ENCODE measurements at places on chromosomes 7 and 10.
A peak's percentile ranks its signal among the peaks of the same experiment; 100 is the strongest.

- DNase-seq, result no peak
Measured at GRCh38 chr10:91941426-91941825, 17.9 kb downstream of the BTAF1 start.

DNA sequence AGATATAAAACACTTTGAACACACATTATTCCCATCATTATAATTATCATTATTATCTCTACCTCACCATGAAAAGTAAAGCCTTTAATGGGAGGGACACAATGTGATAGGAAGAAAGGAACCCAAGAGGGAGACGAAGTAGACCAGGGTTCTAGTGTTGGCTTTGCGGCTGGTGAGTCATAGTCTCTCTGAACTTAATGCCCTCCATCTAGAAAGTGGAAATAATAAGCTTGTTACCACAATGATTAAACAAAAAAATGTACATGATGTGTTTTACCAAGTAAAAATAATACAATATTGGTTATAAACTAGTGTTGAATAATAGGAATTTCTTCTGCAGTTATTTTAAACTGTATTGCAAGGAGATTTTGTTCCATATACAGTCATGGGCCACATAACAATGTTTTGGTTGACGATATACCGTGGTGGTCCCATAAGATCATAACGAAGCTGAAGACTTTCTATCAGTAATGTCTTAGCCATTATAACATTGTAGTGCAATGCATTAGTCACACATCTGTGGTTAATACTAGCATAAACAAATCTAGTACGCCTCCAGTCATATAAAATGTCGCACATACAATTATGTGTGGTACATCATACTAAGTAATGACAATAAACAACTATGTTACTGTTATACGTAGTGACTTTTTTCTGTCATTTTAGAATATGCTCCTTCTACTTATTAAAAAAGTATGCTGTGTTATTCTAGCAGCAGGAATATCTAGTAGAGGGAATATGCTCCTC, 450.6 kb upstream of the SORCS1 start:
- DNase-seq, result no peak

GRCh38 chr10:133258066-133258817, 18.4 kb downstream of the ADAM8 start:
- DNase-seq, result no peak

DNA sequence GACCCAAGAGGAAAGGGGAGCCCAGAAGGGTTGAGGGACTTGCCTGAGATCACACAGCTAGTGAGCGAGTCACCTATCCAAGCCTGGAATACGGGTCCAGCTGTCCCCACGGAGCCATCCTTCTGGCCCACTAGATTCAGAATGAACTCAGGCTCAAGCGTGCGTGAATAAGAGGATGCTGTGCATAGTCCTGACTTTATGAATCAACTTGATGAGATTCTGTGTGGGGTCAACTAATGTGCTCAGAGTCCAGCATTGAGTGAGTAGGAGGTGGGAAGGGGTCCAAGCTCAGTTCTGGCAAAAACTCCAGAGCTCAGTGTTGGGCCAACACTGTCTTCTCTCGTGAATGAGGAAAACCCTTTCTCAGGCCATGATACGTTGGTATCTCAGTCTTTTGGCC, 41.4 kb downstream of the CAMK1D start:
- DNase-seq, result no peak

GRCh38 chr10:7233259-7233991, 177.4 kb downstream of the SFMBT2 start:
- DNase-seq, result no peak

- peak; percentile 68 for DNase-seq
Measured at GRCh38 chr7:45924283-45924682, 3.2 kb upstream of the IGFBP3 start.

DNA sequence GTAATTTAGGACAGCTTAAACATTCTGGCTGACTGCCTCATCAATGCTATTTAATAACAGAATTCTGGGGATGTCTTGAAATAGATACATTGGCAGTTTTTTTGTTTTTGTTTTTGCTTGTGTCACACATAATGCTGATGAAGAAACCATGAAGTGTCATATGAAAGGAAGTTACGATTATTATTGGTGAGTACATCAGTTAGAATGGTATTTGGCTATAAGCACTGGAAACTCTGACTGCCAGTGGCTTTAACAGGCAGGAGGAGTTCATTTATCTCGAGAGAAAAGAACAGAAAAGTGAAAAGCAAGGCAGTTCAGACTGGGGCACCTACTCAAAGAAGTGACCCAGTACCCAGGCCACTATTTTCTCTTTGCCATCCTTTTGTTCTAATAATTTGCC, 18.1 kb downstream of the LSM8 start:
- DNase-seq, result no peak

- DNase-seq, result no peak
Measured at GRCh38 chr7:133649593-133649992, 396.7 kb downstream of the EXOC4 start.

- DNase-seq, result no peak
Measured at GRCh38 chr10:67622511-67622910, 73.5 kb downstream of the CTNNA3 start.

DNA sequence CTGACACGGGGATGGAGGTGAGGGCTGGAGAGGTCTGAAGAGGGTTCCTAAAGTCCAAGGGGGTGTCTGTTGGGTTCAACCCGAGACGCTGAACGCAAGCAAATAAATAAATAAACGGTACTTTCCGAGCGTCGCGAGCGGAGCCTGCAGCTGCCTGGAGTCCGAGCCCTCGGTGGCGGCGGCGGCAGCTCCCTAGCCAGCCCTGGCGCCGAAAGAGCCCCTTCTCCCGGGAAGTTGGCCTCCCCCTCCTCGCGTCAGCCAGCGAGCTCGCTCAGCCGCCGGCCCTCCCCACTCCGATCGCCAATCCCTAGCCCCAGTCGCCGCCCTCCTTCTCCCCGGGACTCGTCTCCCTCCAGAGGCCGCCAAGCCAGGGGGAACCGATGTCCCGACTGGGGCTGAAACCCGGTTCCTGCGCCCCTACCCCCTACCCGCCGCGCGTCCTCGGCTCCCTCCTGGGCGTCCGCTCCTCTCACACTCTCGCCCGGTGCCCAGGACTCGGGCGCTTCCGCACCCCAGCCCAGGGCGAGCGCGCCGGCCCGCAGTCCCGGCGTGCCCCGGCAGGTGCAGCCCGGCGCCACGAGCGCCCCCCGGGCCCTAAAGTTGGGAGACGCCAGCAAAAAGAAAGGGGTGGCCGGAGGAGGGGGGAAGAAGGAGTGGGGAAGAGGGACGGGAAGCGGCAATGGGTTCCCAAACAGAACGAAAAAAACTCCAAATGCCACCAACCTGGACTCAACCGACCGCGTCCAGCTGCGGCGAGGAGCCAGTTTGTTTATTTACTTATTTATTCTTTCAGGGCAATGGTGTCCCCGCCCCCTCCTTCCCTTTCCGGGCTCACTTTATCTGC, at the start of gene GFRA1:
TSS of gene GFRA1 (minus strand) at position 767 of the 844 bp plus-strand sequence. CDS start 1,177 bp downstream, outside the sequence.
- DNase-seq, result peak; percentile 71

DNA sequence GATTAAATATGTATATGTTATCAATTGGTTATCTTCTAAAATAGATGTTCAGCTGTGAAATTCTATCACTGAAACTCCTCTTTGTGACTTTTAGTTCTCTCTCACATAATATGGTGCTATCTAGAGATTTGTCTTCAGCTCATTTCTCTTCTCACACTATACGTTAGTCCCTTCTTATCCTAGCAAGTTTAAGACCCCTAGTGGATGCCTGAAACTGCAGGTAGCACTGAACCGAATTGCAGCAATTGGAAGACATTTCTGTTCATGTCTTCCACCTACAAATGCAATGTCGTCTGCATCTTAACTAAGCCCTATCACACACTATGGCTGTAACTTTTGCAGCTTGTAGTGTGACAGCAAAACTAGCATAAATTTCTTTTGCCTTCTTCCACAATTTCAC, 442.7 kb upstream of the POM121L12 start:
- no peak for DNase-seq

DNA sequence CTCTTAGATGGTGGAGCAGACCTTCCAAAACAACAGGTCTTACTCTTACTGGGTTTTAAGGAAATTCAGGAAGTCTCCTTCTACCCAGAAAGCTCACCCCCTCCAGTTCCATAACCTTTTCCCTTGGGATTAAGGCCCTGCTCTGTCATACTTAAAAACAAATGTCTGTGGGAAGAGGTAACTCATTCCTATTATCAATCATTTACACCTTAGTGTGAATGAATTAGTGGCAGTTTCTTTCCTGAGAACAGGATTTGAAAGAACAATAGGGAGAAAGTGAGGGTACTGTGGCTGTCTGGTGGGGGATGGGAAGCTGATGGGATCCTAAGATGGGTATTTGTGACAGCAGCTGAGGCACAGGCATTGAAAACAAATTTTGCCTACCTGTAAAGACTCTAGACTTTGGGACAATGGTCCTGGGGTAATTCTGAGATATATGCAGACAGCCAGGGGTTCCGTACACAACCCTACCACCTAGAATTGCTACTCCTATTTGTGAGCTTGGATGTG, 22.2 kb upstream of the PDLIM1 start:
- DNase-seq, result no peak

DNA sequence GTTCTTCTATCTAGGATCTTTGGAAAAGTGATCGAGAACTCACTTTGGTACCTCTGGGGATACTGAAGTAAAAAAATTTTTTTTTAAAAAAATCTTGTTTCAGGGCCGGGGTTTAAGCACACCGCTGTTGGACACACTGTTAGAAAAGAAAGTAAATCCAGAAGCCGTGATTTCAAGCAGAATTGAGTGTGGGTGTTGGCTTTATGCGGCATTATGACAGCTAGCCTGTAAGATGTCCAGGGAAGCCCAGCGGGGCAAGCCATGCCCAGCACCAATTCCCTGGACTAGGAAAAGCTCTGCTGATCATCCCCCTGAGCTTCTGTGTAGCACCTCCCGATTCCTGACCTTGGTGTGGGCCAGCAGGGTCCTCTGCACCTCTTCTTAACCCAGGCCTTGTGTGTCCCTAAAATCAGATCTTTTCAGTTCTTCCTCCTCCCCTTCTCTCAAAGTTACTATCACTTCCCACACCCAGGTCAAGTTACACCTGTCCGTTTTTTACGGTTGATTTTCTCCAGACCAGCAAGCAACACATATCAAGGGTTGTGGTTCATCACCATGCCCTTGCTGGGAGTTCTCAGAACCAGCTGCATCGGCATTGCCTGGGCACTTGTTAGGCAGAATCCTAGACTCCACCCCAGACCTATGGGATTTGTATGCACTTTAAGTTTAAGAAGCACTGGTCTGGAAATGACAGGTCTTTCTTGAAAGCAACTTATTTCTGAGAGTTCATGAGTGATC, 205.3 kb downstream of the TAX1BP1 start:
- DNase-seq, result no peak

GRCh38 chr7:144057954-144058353, 9.2 kb downstream of the OR2A5 start:
- DNase-seq, result peak; percentile 59

DNA sequence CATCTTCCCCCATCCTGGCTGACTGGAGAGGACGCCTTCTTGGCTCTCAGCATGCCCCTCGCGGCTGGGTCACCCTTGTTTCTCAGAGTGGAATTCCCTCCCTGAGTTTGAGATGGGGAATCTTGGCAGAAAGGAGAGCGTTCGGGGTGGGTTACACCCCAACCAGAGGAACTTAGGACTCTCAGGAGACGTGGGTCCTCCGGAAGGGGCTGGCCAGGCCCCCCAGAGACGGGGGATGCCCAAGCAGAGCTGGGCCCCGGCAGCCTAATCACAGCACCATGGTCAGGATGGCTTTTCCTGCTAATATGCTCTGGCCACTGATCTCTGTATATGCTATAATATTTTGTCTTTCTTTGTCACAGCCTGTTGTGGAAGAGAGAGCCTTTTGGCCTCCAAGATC, 214.3 kb downstream of the WDR37 start:
- no peak for DNase-seq

DNA sequence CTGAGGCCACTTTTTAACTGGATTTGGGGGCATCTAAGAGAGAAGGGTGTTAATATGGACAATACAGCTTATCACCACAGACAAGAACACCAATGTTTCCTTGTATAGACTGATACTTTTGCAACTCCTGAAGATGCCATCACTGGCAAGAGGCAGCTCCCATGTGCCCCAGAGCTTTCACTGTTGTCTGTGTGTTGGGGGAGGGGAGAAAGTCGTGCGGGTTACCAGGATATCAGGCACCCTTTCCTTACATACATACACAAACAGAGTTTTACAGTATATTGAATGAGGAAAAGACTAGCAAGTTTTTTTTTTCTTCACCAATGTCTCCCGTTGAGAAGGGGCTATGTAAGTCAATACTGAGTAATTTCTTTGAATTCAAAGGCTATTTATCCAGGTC, 4.1 kb upstream of the DLX6 start:
- DNase-seq, result no peak

DNA sequence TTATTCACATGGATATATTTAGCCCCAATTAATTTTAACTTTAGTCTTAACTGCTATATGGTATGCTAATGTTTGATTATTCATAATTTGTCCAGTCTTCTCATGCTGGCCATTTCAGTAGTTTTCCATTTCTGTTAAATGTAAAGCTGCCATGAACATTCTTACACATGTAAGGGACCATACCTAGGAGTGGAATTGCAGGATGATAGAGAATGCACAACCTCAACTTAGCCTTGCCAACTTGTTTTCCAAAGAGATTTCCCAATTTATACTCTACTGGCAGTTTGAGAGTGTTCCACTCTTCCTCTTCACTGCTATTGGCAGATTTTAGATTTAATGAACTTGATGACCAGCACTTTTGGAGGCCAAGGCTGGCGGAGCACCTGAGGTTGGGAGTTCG, 68.2 kb downstream of the FANK1 start:
- no peak for DNase-seq

DNA sequence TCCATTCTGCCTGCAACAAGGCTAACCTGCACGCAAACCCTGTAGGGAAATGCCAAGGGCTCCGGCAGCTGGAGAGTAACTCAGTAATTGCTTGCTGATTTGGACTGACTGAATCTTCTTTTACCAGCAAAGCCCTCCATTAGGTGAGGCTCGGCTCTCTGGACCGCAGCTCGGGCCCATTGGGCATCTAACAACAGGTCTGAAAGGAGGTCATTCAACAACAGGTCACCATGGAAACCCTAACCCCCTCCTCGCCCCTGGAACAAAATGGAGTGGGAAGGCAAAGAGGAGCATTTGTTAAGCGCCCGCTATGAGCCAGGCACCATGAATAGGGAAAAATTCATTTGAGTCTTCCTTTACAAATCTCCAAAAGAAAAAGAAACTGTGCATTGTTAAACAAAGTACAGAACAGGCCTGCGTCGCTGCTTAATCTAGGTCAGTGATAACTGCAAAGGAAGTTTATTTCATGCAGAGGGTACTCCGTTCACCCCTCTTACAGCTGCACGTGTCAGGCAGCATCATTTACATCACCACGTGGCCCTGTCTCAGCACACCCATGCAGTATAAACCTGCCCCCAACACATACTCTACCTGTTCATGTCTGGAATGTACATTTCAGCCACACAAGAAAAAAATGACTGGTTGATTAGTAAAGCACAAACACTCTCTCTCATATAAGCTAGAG, 248.8 kb upstream of the NEBL start:
- no peak for DNase-seq

GRCh38 chr10:123148414-123149161, 652 bp downstream of the HMX2 start:
- peak; percentile 57 for DNase-seq

DNA sequence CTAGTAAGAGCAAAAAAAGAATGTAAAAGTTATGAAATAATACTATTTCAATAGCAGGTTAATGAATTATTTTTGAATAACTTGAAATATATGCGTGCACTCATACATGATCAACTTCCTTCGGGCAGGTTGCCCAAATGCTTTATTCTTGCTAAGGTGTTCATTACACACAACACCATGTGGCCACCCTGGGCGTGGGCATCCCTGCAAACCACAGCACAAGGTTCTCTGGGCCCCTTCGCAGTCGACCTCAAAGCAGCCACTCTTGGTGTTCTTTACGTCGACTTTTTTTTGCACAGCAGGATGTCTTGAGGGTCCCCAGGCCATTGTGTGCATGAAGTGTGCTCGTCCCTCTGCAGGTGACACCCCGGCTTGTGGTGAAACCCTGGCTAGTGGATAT, 300.7 kb upstream of the PITRM1 start:
- DNase-seq, result no peak

Data from DMS53 (cell line).